ENCODE measurements at places on chromosomes 2 and 18. TPM values are rescaled to one million over a fixed set of nuclear protein-coding genes. Genes with fewer than 3 reads are reported as not detected.
A peak's percentile ranks its signal among the peaks of the same experiment; 100 is the strongest.

- no peak for DNase-seq
Measured at GRCh38 chr2:231246171-231246842, 47.9 kb downstream of the ARMC9 start.

DNA sequence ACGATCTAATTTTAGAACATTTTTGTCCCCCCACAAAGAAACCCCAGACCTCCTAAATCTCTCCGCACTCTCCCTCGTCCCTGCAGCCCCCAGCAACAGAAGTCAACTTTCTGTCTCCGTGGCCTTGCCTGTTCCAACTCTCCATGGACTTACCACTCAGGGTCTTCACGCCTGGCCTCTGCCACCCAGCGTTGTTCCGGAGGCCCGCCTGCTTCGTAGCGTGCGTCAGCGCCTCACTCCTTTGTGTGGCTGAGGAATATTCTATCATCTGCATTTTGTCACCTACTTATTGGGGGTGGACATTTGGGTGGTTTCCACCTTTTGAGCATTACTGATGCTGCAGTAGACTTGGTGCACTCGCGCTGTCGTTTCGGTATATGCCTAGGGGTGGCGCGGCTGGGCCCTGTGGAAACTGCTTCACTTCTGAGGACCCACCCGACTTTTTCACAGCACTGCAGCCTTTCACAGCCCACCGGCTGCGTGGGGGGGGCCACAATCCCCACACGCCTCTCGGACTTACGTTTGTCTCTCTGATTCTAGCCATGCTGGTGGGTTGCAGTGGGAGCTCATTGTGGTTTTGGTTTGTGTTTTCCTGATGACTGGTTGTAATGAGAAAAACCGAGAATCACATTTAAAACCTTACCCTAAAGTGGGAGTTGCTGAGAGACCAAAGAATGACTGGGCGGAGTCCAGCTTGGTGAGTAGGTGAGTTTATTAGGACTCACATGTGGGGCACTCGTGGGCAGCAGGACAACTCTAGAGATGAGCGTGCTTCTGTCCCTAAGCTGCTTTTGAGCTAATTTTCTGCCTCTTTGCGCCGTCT, 1.4 kb upstream of the HSBP1L1 start:
- no peak for DNase-seq

DNA sequence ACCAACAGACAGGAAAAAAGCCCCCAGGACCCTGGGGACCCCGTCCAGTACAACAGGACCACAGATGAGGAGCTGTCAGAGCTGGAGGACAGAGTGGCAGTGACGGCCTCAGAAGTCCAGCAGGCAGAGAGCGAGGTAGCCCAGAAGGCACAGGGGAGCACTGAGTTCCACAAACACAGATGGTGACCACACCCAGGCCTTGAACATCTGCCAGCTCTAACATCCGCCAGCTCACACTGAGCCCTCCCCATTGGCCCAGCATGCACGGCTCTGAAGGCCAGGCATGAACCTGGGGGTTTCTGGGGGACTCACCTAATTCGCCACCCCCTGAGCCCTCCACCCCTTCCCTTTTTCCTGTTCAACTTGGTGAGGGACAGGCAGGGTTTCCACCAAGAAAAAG, 25.6 kb upstream of the PRLH start:
- peak; percentile 86 for DNase-seq

GRCh38 chr2:43040084-43040854, 186.1 kb downstream of the ZFP36L2 start:
- DNase-seq, result no peak

DNA sequence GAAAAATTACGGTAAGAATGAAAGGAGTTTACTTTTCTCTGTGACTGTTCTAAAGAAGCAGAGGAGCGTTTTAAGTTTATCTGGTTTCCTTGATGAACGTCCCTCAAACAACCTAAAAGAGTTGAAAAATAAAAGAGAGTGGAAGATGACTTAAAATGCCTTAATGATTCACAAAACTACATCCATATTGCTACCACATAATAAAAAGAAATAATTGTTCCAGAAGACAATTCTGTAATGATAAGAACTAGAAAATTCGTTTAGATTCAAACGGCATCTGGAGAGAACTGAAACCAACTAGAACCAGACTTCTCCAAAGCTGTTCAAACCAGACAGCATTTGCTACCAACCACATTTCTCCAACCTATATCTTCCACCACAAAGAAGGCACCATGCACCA, 68.1 kb downstream of the TEKT4 start:
- no peak for DNase-seq

GRCh38 chr18:51879329-51879728, 460.7 kb upstream of the DCC start:
- no peak for DNase-seq

DNA sequence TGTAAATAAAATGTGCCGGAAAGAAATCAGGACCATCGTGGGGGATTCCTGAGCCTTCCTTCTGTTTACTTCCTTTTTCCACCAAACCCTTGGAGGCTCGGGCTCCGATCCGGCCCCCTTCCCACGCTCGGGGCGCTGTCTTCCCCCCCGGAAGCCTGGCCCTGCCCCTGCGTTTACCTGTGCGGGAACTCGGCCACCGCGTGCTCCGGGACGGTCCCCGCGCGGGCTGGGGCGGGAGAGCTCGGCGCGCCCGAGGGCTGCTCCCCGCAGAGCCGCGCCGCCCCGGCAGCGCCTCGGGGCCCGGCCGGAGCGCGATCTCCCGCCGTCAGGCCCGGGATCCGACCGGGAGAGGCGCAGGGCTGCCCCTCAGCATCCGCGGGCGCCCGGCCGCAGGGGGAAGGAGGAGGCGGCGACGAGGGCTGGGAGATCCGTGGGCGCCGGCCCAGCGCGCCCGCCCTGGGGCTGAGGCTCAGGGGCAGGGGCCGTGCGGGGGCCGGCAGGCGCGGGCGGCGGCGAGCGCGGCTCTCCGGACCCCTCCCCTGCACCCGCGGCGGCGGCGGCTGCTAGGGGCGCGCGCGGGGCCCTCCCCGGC, 435 bp downstream of the ADCY3 start:
- DNase-seq, result no peak

GRCh38 chr18:13025233-13025632, 34.1 kb downstream of the CEP192 start:
- DNase-seq, result no peak

GRCh38 chr2:178152033-178152432, 39.8 kb downstream of the RBM45 start:
- DNase-seq, result no peak

DNA sequence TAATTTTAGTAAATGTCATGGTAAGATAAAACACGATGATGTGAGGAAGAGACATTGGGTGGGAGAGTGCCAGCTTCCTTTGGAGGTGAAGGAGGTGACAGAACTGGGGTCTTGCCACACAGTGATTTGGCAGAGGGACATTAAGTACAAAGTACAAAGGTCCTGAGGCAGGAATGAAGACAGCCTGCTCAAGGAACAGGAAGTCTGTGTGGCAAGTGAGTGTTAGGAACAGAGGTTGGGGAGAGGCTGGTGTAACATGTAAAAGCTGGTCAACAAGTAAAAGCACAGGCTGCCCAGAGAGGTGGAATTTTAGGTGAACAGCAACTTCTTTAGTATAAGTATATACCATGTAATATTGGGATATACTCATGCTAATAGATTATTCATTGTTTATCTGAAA, 73.1 kb downstream of the INPP5D start:
- DNase-seq, result no peak

GRCh38 chr2:229578052-229578846, 136.1 kb downstream of the DNER start:
- no peak for DNase-seq

DNA sequence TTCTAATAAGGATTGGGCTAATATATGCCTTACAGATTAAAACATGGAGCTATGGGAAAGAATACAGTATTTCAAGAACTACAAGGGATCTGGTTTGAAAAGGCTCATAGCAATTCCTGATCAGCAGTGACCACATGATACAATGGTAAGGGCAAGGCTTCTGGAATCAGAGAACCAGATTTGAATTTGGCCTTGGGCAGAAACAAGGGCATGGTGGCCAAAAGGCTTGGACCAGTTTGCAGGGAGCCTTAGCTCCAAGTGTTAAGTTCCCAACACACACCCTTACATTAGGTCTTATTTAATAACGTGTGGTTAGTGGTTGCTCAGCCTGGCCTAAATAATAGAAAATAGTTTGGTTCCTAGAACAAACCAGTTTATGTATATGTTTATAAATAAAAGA, 87.7 kb downstream of the ZAP70 start:
- no peak for DNase-seq

DNA sequence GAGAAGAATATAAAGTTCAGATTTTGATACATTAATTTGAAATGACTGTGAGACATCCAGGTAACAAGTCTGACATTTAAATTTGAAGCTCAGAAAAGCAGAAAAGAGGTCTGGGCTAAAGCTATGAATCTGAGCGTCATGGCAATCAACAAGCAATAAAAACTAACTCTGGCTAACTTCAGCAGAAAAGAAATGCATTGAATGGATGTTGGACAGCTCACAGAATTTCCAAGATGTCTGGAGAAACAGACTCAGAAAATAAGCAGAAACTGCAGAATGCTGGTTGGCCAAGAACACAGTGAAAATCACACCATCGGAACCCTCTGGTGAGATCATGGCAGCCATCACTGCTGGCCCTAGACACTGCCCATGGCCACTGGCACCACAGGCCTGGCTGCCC, 366.6 kb downstream of the METTL4 start:
- DNase-seq, result no peak

- DNase-seq, result no peak
Measured at GRCh38 chr2:103773884-103774283, 1012.1 kb downstream of the TMEM182 start.

DNA sequence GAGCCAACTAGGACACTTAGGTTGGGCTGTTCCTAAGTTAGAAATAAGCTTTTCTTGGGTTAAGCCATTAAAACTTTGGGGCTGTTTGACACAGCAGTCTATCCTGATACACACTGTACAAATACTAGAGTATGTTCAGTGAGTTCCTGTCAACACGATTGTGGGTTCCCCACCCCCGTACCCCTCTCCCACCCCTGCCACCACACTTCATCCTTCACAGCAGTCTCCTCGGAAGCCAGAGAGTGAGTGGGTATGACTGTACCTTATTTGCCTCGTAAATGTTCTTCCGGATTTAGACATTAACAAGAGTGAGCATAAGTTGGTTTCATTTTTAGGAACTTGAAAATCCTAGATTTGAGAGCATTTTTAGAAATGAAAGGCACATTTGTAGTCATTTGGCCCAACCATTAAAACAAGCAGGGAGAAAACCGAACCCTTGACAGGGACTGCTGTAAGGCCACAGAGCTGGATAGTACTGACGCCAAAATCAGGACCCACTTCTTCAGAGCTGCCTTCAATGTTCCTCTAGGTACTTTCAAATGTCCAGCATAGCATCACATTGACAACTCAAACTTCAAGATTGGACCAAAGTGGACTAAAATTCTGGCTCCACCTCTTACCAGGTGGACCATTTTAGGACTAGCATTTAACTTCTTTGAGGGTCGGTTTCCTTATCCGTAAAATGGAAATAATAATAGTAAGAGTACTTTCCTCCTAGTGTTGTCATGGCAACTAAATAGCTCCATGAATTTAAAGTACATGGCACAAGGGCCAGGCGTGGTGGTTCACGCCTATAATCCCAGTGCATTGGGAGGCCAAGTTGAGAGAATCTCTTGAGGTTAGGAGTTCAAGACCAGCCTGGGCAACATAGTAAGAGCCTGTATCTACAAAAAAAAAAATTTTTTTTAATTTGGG, 166.3 kb upstream of the SERTAD2 start:
- no peak for DNase-seq

DNA sequence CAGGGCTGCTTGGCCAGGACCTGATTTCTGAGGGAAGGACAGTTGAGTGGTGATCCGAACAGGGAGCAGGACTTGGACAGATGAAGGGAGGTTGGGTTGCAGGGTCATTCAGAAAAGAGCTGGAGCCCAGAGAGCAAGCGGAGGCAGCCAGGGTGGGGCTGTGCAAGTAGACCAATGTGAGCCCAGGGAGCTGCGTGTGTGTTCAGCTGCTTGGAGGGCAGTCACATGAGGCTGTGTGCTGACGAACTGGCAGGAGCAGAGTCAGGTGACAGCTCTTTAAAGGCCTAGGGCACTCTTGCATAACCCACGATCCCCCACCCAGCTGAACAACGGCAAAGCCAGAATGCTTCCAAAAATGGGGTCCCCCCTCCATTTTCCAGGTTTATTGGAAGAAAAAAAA, 4.6 kb upstream of the MLPH start:
- peak; percentile 95 for DNase-seq

- DNase-seq, result no peak
Measured at GRCh38 chr2:112185131-112185530, 46.9 kb downstream of the FBLN7 start.

DNA sequence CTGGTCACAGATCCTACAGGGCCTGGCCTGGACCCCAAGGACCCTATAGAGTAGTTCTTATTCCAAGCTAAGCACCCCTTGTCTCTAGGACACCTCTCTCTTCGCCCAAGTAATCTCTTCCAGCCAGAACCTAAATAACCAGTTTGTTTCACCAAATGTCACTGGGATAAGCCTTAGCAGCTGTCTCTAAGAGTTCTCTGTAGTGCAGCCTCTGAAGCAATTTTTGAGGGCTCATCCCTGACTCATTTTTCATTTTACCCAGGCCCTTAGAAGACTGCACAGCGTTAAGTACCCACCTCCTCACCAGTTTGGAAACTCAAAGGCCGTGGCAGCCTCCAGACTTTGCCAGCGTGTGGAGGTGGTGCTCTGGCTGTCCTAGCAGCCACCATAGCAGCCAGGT, 290.1 kb upstream of the SIX2 start:
- no peak for DNase-seq

GRCh38 chr2:286774-287392, 1.0 kb downstream of the ALKAL2 start:
- no peak for DNase-seq

GRCh38 chr2:37852585-37853014, 72.5 kb upstream of the RMDN2 start:
- no peak for DNase-seq

DNA sequence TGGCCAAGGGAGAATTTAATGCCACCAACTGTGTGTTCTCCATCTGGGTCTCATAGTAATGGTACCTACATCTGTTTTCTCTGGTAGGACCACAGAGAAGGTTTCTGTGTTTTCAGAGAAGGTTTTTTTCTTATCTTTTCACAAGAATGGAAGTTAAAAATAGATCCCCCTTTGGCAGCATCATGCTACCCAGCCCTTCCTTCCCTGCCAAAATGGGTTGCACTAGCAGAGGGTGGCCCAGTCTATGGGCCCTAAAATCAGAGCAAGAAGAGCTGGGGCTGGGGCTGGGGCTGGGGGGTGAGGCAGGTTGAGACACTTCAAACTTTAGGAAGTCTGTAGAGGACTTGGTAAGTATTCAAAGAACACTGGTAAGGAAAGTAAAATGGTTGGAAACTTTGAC, 44.8 kb upstream of the ZDBF2 start:
- no peak for DNase-seq

GRCh38 chr18:26470011-26470637, 78.2 kb downstream of the KCTD1 start:
- DNase-seq, result no peak

- DNase-seq, result peak; percentile 74
Measured at GRCh38 chr18:37299471-37300304, 265.9 kb downstream of the CELF4 start.

SPATA3 gene
- total RNA-seq, result not detected

PDCD1 gene
- not detected for total RNA-seq

TWSG1 gene
- total RNA-seq, result 24.5 TPM

KRTCAP3 gene
- total RNA-seq, result 90.0 TPM

SLC4A3 gene
- 0.24 TPM for total RNA-seq

NT5C1B gene
- total RNA-seq, result not detected

DLGAP1 gene
- 0.95 TPM for total RNA-seq

TCF7L1 gene
- total RNA-seq, result 3.9 TPM

PLEK gene
- total RNA-seq, result 2.6 TPM

EFHD1 gene
- 2.7 TPM for total RNA-seq

CPS1 gene
- 0.70 TPM for total RNA-seq

UGT1A8 gene
- 19.3 TPM for total RNA-seq

SLC14A1 gene
- total RNA-seq, result 0.95 TPM

RNU2-63P gene
- total RNA-seq, result 5.0 TPM

FLACC1 gene
- total RNA-seq, result 2.1 TPM
